ENCODE measurements at places on chromosomes 6 and 20.
A peak's percentile ranks its signal among the peaks of the same experiment; 100 is the strongest.

GRCh38 chr6:16762550-16763477 lies 1.6 kb upstream of the ATXN1 start:
- peak; percentile 68 for DNase-seq

DNA sequence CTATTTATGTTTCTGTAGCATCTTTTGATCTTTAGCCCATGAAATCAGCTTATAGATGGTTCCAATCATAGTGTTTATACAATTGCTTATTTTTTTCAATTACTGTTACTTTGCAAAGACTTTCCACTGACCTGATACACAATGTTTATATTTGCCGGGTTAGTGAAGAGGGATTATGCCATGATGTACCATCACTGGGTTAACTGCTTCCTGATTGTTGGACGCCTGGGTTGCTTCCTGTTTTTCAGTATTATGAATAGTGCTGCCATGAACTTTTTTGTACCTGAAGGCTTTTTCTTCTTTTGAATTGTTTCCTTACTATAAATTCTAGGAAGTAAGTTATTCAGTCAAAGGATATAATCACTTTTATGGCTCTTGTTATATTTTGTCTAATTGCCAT lies 6.9 kb downstream of the MANBAL start:
- DNase-seq: no peak

DNA sequence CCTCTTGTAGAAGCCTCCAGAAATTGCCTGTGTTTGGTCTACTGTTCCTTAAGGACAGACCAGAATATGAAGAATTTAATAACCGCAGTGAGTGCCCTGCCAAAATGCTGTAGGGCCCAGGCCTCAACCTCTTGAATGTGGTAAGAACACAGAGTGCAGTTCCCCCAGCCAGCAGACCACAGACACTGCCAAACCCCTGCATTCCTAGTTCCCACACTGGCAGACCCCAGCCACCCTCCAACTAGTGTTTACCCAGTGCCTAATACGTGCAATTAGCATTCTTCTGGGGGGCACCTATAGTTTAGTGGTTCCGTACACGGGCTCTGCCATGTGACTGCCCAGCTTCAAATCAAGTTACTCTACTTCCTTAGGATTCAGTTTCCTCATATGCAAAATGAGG lies 51.7 kb downstream of the STK35 start:
- DNase-seq: no peak

- no peak for DNase-seq
These were observed 110.9 kb downstream of the CDC5L start for GRCh38 chr6:44498436-44498835.

GRCh38 chr20:3413393-3413889 lies 6.0 kb upstream of the DNAAF9 start:
- DNase-seq: peak; percentile 39

DNA sequence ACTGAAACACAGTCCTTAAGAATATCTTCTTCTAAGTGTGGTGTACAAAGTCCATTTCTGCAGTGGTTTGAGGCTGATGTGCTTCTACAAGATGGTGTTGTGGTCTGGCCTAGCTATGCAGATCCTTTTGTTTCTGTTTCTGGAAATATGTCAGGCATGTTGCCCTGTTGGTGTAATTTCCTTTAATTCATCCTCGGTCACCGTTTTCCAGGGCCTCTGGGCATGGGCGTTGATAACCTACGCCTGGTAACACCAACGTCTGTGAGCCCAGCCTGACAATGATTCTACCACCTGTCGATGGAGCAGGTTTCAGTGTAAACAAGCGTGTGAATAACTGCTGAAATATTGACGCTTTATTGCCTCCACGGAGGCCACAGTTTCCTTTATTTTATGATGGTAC lies 33.3 kb upstream of the AFDN start:
- DNase-seq: no peak

DNA sequence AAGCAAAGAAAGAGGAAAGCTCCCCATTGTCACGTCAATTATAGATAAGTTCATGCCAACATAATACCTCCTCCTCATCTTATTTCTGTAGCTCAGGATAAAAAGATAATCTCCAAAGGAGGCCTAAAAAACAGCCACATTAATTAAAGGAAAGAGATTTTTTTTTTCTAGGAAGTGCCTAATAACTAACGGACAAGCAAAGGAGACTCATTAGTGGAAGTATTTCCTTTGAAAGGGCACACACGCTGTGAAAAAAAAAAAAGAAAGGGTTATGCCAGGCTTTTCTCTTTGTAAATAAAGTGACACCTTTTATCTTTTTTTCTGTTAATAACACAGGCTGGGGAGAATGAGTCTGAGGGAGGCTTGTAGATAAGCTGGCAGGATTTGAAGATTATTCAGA lies 55.7 kb downstream of the PCSK2 start:
- peak; percentile 86 for DNase-seq

DNA sequence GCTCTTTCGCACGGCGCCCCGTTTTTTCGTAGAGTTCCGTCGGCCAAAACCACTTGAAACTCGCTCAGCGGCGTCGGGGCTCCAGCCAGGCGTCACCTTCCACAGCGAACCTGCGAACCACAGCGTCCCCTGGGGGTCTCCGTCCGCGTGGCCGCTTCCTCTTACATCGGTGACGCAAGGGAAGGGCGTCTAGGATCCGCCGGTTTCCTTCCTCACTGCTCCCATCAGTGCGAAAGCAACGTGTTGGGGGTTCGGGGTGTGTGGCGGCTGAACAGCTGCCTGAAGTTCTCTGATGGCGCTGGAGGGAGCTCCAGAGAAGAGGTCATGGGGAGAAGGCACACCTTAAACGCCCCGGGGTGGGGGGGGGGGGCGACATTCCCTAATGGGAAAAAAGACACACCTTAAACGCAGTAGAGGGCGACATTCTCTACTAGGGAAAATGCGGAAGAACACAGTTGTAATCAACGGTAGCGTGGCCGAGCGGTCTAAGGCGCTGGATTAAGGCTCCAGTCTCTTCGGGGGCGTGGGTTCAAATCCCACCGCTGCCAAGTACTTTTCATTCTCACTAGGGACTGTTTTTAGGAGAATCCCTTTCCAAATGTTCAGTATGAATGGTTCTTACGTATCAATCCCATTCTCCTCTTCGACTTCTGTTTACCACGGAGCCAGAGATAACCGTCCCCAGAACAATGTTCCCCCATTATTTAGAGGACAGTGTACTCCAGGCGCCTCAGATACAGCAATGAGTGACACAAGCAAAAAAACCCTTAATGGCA lies 16.4 kb downstream of the ZNF311 start:
- peak; percentile 94 for DNase-seq

DNA sequence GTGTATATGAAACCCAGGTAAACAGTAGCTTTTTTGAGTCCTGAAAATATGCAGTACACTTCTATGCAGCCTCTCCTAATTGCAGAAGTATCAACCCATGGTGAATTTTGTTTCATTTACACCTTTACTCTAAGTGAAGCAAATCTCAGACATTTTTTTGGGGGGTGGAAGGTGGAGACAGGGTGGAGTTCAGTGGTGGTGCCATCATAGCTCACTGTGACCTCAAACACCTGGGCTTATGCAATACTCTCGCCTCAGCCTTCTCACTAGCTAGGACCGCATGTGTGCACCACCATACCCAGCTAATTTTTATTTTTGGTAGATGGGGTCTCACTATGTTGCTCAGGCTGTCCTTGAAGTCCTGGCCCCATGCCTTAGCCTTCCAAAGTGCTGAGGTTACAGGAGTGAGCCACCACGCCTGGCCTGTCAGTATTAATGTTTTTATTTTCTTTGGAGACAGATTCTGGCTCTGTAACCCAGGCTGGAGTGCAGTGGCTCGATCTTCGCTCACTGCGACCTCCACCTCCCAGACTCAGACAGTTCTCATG lies 80.3 kb downstream of the JARID2 start:
- DNase-seq: no peak

DNA sequence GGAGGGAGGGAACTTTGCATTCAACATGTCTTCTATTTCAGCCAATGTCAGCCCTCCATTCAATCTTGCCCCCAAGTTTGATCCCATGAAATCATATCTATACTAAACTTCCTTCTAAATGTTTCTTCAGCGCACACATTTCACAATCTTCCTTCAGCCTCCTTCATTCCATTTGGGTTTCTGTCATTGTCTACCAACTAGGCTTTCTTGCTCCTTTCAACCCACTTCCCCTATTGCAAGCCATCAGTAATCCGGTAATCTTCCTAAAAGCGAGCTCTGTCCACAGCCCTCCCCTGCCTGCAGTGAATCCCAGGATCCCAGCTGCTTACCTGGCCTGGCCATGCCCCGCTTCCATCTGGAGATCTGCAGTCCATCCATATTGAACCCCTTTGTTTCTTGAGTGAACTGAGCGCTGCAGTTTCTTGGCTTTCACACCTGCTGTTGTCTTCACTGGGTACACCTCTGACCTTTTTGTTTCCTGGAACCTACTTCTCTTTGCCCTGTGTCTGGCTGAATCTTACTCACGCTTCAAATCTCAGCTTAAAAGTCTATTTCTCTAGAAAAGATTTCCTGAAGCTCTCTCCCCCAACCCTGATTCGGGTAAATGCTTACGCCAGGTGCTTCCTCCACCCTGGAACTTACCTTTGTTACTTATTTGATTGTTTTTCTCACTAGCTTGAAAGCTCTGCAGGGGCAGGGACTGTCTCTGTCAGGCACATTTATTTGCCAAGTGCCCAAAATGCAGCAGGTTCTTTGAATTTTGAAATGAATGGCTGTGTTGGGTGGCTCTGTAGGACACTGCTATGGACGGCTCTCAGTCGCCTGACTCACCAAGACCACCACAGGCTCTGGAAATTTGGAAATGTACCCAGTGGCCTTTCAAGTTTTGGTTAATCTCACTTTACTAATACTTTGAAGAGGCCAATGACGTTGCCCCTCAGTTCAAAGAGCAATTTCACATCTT lies 50.3 kb downstream of the ADTRP start:
- no peak for DNase-seq

DNA sequence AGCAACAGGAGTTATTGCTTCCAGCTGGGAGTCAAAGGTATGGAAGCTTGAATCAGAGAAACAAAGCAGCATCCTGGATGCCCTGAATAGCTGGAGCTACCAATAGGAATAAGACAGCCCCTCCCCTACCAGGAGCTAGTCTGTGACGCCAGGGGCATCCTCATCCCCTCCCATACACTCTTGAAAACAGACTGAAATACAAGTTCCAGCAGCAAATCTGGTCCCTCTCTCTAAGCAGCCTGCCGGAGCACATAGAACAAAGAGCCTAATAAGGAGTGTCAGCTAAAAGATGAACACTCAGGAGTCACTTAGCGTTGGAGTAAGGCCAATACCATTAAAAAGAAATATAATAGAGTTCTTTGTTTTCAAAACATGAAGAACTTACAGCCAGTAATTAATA lies 25.6 kb downstream of the FILIP1 start:
- DNase-seq: no peak

DNA sequence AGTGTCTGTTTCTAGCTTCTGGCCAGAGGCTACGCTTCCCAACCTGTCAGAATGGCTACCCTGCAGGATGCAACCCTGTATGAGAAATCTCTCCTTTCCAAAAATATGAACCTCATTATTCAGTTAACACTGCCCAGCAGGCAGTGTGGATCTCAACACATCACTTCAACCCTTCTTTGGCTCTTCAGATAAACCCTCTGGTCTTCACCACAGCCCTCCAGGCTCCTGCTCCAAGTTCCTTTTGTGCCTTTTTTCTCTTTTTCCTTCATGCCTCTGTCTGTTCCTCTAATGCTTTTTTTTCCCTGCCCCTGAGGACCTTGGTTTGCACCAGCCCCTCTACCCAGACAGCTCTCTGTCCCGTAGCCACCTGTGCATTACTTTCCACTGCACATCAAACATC lies 207.4 kb downstream of the MYLK4 start:
- DNase-seq: no peak

GRCh38 chr20:40908309-40908708 lies 120.3 kb upstream of the TOP1 start:
- no peak for DNase-seq

- peak; percentile 77 for DNase-seq
These were observed 81.7 kb upstream of the NFATC2 start for GRCh38 chr20:51624157-51624731.

GRCh38 chr20:3874194-3874844 lies 14.9 kb upstream of the PANK2 start:
- DNase-seq: no peak

DNA sequence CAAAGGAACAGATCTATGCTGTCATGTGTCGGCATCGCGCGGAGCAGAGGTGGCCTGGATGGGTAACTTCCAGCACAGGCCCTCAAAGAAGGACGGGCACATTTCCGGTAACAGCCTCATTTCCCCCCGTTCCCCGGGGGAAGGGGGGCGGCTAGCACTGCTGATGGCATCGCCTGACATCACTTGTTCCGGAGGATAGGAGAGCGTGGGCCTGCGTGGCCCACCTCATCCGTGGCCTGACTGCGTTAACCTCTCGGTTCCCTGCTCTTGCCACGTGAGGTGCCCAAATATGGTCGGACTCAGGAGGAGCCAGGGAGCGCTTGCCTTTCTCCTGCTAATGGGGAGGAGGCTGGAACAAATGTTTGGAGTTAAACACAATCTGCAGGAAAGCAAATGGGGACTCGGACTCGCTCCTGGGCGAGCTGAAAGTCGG lies at the start of gene AKAP12:
Gene AKAP12 (plus strand): TSS at position 365 of the 433 bp plus-strand sequence. CDS start 596 bp downstream, outside the sequence.
- DNase-seq: no peak

DNA sequence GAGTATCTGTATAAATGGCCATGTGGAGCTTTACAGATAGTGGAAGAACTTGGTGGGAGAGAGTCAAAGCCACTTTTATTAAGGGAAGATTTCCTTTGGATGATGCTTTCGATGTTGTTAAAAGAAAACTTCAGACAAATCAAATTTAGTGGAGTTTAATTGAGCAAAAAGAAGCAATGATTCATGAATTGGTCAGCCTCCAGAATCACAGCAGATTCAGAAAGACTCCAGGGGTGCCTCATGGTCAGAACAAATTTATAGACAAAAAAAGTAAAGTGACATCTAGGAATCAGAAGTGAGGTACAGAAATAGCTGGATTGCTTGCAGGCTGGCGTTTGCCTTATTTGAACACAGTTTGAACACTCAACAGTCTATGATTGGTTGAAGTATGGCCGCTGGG lies 5.3 kb upstream of the CGA start:
- DNase-seq: no peak

DNA sequence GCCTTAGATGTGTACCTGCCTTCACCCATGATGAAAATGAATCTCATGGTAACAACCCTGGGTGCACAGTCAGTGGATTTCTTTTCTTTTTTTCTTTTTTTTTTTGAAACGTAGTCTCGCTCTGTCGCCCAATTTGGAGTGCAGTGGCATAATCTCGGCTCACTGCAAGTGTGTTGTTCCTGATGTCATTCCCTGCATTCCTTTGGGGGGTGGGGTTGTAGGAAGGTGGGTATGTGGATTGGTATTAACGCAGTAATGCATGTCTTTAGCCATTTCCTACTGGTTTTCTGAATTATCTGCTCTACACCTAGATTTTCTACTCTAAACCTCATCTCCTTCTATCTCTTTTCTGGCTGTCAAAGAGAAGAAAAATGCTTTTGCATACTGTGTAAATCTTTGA lies 146.6 kb downstream of the RNF144B start:
- DNase-seq: no peak

DNA sequence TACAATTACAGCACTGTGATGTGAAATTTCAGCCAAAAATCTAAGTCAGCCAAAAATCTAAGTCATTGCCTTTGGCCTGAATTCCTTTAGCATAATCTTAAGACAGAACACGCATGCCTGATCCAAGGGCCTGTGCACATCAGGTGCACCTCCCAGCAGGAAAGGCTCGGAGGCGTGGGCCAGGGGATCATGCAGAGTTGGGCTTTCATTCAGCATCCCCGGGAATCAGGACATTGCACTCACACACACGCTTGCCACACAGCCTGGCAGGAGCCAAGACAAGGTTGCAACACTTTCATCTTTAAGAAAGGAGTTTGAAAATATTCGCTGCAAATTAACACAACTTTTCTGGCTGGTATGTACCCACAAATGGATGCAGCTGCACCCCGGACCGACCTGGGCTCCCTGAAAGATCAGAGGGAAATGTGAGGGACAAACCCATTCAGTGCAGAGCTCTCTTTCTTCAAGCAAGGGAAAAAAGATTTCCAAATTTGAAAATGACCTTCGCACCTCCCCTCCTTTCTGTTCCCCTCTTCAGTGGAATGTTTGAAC lies 48.8 kb downstream of the ERMARD start:
- DNase-seq: no peak

Measured in A673 (cell line).